Effector CD8-positive, alpha-beta T cell (primary cell): ENCODE measurements at places on chromosomes 5 and 9.

- DNase-seq: no peak
Measured at GRCh38 chr9:77841739-77842386, 189.7 kb downstream of the GNAQ start.

DNA sequence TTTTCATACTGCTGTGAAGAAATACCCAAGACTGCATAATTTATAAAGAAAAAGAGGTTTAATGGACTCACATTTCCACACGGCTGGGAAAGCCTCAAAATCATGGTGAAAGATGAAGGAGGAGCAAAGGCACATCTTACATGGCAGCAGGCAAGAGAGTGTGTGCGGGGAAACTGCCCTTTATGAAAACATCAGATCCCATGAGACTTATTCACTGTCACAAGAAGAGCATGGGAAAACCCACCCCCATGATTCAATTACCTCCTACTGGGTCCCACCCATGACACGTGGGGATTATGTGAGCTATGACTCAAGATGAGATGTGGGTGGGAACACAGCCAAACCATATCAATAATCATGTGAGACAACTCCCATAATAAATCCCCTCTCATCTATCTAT lies 8.7 kb downstream of the TTC39B start:
- no peak for DNase-seq

- no peak for DNase-seq
Measured at GRCh38 chr5:120405286-120405864, 58.7 kb upstream of the PRR16 start.

DNA sequence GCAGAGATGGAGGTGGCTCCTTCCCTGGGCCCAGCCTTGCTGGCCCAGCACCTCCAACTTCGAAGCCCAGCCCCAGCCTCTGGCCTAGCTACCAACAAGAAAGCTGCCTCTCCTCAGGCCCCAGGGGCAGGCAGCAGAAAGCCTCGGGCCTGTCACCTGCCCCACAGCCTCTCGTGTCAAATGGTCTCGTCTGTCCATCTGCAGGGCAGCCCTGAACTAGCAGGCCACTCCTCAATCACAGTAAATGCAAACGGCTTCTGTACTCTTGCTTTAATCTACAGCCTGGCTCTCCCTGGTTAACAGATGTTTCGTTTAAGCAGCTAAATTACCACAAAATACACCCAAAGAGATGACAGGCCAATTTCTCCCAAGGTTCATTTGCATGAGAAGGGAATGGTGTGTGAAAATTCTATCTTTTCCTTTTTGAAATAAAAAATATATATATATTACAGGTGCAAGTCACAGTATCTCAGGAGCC lies 21.5 kb downstream of the VAV2 start:
- no peak for DNase-seq

DNA sequence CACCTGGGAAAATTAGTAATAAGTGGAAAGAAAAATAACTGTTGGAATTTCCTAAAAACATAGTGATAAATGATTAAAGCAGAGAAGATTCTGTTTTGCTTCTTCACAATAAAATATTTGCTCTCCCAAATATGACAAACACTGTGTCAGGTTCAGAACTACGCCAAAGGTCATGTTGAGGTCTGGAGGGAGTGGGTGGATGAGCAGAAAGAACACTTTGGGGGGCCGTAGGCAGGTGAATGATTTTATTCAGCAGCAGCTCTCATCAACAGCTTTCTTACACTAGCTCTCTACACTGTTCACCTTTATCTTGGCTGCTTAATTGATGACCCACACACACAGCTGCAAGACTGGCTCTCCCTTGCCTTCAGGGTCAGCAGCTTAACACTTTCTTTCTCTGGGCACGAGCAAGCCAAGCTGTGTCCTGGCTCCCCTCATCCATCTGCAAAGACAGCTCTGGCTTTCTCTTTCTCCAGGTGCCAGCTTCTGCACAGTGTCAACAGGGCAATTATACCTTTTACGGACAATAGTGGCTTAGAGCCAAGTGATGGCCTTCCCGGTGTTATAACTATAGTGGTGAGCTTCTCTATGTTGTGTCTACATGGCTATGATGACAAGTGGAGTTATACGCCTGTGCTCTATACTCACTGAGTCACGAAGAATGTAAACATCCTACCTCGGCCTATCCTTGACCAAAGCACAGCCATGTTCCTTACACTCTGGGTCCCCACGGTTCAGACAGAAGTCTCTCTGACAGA lies 18.9 kb upstream of the GPX8 start:
- no peak for DNase-seq

DNA sequence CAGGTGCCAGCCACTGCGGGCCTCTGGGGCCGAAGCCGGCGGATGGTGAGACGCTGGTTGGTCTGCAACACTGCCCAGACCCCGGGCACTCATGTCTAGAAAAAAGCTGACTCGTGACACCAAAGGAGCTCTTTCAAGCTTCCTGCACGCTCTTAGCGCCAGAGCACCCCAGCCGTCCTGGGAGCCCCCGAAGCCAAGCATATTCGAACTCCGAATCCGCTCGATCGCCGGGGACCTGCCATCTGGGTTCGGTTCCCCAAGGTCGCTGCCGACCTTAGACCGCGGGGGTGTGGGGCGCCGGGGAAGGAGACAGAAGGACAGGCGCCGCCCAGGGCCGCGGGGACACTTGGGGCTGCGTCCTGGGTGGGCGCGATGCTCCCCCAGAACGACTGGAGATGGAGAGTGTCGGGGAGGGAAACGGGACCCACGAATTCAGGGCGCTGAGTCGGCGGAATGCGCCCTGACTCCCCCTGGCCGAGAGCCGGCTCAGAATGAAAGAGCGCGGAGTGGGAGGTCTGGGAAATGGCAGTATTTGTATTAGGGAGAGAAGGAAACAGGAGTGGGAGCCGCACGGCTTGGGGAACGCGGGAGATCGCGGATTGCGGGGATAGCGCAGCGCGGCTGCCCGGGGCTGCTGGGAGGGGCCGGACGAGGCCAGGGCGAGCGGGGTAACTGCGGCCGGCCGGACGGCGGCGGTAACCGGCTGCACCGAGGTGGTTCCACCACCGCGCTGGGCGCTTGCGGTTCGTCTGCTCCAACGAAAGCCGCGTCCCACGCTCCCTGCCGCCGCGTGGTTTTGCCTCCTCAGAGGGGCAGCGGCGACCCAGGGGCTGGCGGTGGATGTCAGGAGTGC lies 20.1 kb upstream of the MARCHF6 start:
- no peak for DNase-seq

- DNase-seq: no peak
Measured at GRCh38 chr9:119768266-119768665, 399.0 kb upstream of the BRINP1 start.

DNA sequence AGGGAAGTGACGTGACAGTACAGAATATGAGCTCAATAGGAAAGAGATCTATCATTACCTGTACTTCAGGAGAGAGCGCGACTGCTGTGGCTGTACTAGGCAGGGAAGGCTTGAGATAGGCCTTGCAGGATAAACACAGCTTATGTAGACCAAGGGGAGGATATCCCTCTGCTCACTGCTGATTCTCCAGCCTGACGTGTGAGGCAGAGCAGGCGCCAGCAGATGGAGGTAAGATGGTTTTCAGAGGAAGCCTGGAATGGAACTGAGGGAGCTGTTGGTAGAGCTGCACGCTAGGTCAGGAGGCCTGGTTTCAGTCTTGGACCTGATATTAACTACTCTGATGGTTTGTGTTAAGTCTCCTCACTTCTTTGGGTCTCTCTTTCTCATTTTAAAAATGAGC lies 291.4 kb downstream of the YTHDC2 start:
- DNase-seq: no peak

DNA sequence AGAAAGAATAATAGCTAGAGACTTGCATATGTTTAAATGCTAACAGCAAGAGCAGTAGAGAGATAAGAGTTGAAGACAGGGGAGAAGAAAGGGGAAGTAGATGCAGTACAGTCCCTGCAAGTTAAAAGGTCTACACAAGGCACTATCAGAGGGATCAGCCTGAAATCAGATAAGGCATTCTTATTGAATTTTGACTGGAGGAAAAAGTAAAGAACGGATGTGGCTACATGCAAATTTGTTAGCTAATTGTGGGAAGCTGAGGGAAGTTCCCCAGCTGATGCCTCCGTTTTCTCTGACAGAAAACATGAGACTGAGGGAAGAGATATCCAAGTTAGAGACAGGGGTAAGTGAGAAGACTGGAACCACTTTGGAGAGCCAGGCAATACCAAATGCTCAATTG lies 12.9 kb upstream of the RHOBTB3 start:
- no peak for DNase-seq

GRCh38 chr9:109449036-109449798 lies 48.9 kb downstream of the PTPN3 start:
- no peak for DNase-seq

DNA sequence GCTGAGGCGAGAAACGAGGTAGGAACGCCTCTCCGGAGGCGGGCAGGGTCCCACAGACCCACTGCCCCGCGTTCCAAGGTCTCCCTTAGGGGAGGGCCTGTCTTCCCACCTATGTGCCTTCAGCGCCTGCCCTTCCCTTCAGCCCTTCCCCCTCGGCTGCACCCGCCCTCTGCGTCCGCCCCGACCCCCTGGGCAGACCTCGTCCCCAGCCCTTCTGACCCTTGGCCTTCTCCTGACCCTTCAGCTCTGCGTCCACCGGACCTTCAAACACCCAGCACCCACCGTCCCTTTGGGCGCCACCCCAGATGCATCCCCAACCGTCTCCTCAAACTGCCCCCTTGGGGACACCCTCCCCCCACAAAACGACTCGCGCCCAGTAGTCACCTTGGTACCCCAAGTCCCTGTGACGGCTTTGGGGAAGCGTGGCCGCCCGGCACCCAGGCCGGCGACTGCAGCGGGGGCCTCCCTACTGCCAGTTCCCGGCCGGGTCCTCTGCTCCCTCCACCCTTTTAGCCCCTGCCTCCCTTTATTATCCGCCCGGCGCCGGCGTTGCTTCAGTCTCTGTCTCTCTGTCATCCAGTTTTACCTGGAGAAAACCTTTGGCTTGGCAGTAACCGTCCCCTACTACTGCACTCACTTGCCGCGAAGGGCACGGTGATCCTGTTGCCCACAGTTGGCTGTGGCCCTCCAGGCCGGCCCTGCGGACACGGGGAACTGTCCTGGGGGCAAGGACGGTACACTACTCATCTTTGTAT lies 421 bp downstream of the RUSC2 start:
- DNase-seq: no peak

GRCh38 chr5:150066436-150066835 lies 19.9 kb downstream of the CSF1R start:
- DNase-seq: no peak

- DNase-seq: no peak
Measured at GRCh38 chr5:97192580-97193354, 9.7 kb upstream of the RIOK2 start.

- no peak for DNase-seq
Measured at GRCh38 chr9:116990592-116990991, 303.5 kb downstream of the TRIM32 start.

- no peak for DNase-seq
Measured at GRCh38 chr5:132684491-132684890, 10.7 kb downstream of the IL4 start.
